Peyer's patch (tissue), 4 donors: ENCODE measurements at places on chromosomes 4 and X. TPM values are rescaled to one million over a fixed set of nuclear protein-coding genes. Genes with fewer than 3 reads are reported as not detected.

DNA sequence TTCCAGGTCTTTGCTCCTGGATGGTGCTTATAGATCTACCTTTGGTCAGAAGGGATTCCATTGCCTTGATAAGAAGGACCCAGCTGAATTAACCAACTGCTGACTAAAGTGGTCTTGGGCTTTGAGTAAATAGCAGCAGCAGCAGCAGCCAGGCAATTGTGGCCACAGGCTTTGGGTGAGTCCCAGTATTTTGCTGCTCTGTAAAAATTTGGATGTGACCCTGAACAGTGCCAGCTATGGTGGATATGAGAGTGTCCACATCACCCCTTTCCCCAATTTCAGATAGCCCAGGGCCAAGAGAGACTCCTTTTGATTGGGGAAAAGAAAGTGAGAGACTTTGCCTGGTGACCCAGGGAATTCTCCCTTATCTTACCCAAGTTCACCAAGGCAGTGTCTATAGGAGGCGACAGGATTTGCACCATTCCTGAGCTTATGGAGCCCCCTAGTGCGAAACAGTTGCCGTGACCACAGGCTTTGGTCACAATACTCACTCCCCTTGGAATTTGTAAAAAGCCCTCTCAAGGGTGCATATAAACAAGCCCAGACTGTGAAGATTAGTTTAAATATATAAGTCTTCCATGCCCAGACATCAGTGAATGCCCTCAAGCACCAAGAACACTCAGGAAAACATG is 518.0 kb downstream of the TMA16 start:
- no peaks in the 10 kb centered on the region for H3K27me3 ChIP-seq
- no peaks in the 10 kb centered on the region for H3K4me1 ChIP-seq
- H3K4me3 ChIP-seq = no peak overlapping the region
- no peak for DNase-seq

GRCh38 chr4:17188547-17189400 is 290.3 kb upstream of the LDB2 start:
- DNase-seq = no peak
- no peaks in the 10 kb centered on the region for H3K36me3 ChIP-seq
- no peak overlapping the region for H3K4me3 ChIP-seq
- no peaks in the 10 kb centered on the region for H3K4me1 ChIP-seq

DNA sequence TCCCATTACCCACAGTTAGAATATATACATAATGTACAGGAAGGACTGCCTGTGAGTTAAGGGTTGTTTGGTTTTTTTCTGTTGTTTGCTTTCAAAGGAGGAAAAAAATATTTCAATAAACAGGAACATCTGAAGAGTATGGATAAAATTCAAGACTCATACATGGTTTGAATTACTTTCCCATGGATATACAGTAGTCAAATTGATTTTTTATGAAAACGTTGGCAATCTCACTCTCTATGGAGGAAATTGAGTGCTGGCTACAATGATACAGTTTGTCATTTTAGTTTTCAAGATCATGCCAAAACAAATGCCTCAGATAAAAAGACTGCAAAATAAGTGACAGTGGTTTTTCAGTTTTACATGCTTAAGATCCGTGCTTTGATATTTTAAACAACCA is 116.6 kb downstream of the SH3RF1 start:
- H3K4me1 ChIP-seq = no peaks in the 10 kb centered on the region
- H3K4me3 ChIP-seq = no peak overlapping the region
- DNase-seq = no peak
- H3K27me3 ChIP-seq = no peaks in the 10 kb centered on the region
- H3K27ac ChIP-seq = no peak overlapping the region

GRCh38 chrX:29726811-29727210 is 488.6 kb upstream of the MAGEB2 start:
- no peak overlapping the region for H3K27ac ChIP-seq
- no peaks in the 10 kb centered on the region for H3K27me3 ChIP-seq
- H3K36me3 ChIP-seq = no peaks in the 10 kb centered on the region
- no peak overlapping the region for H3K4me3 ChIP-seq

GRCh38 chr4:176302283-176303275 is 17.2 kb upstream of the SPCS3 start:
- no peak overlapping the region for H3K27ac ChIP-seq
- DNase-seq = no peak
- no peaks in the 10 kb centered on the region for H3K27me3 ChIP-seq
- no peaks in the 10 kb centered on the region for H3K36me3 ChIP-seq
- H3K4me3 ChIP-seq = no peak overlapping the region

DNA sequence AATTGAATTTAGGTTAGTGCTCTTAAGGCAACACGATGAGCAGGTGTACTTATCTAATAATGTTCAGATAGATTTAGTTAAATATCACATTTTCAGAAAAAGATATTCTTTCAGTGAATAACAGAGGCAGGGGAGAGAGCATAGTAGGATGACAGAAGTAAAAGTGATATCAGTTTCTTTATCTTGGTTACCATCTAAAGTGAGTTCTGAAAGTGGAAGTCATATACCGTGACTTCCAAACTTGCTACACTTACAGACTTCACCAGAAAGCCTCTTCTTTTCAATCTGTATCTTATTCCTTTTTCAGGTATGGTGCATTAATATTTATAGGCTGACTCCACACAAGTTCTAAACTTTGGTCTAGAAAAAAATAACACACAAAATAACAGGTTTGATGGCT is 124.9 kb downstream of the POU4F2 start:
- DNase-seq = no peak
- H3K4me3 ChIP-seq = no peak overlapping the region
- no peak overlapping the region for H3K27ac ChIP-seq
- no peaks in the 10 kb centered on the region for H3K4me1 ChIP-seq
- no peaks in the 10 kb centered on the region for H3K27me3 ChIP-seq

- H3K27me3 ChIP-seq = no peaks in the 10 kb centered on the region
- H3K4me1 ChIP-seq = no peaks in the 10 kb centered on the region
- no peak for DNase-seq
- H3K4me3 ChIP-seq = peak overlapping the region; percentile 8
- H3K36me3 ChIP-seq = no peaks in the 10 kb centered on the region
Observed at GRCh38 chrX:72169008-72169728, 12.4 kb upstream of the PIN4 start.

DNA sequence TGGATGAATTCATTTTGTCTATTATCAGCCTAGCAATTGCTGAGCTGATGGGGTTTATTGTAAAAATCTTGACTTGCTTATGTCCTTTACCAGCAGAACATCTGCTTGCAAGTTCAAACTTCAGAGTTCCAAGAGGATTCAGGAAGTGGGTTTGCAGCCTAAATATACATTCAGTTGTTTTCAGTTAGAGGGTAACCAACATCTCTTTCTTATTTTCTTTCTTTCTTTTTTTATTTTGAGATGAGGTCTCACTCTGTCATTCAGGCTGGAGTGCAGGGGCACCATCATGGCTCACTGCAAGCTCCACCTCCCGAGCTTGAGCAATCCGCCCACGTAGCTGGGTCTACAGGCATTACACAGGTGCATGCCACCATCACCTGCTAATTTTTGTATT is 31.4 kb upstream of the FHL1 start:
- H3K36me3 ChIP-seq = no peaks in the 10 kb centered on the region
- H3K27me3 ChIP-seq = no peaks in the 10 kb centered on the region
- no peaks in the 10 kb centered on the region for H3K4me1 ChIP-seq
- H3K4me3 ChIP-seq = no peak overlapping the region

DNA sequence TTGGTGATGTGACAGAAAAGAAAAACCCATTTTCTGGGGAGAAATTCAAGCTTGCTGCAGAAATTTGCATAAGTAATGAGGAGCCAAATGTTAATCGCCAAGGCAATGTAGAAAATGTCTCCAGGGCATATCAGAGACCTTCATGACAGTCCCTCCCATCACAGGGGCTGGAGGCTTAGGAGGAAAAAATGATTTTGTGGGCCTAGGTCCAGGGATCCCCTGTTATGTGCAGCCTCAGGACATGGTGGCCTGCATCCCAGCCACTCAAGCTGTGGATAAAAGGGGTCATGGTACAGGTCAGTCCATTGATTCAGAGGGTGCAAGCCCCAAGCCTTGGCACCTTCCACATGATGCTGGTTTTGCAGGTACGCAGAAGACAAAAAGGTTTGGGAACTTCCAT is 90.7 kb downstream of the TGIF2LX start:
- H3K4me1 ChIP-seq = no peaks in the 10 kb centered on the region
- H3K27me3 ChIP-seq = no peaks in the 10 kb centered on the region
- no peak overlapping the region for H3K27ac ChIP-seq
- no peak overlapping the region for H3K4me3 ChIP-seq

GRCh38 chr4:69830560-69831269 is 29.2 kb downstream of the SULT1E1 start:
- H3K27ac ChIP-seq = no peak overlapping the region
- H3K27me3 ChIP-seq = no peaks in the 10 kb centered on the region
- no peaks in the 10 kb centered on the region for H3K36me3 ChIP-seq
- H3K4me3 ChIP-seq = no peak overlapping the region

DNA sequence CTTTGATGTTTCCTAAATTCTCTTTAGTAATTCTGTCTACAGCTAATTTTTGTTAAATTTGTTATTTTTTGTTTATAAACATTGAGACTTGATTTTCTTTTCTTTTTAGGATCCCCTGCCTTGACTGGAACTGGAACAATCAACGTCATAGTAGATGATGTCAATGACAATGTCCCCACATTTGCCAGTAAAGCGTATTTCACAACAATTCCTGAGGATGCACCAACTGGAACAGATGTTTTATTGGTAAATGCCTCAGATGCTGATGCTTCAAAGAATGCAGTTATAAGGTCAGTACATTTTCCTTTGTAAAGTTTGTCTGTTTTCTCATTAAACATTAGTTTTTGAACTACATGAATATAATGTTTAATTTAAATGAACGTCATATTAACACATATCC is 119.4 kb downstream of the FAT4 start:
- DNase-seq = no peak
- H3K36me3 ChIP-seq = no peaks in the 10 kb centered on the region
- no peak overlapping the region for H3K27ac ChIP-seq
- H3K27me3 ChIP-seq = no peaks in the 10 kb centered on the region
- H3K4me1 ChIP-seq = no peaks in the 10 kb centered on the region

- H3K27ac ChIP-seq = no peak overlapping the region
- H3K4me3 ChIP-seq = no peak overlapping the region
- no peaks in the 10 kb centered on the region for H3K36me3 ChIP-seq
Observed at GRCh38 chrX:130545796-130546195, 144.0 kb downstream of the RBMX2 start.

- no peak for DNase-seq
- H3K27me3 ChIP-seq = no peaks in the 10 kb centered on the region
- no peaks in the 10 kb centered on the region for H3K36me3 ChIP-seq
- H3K4me1 ChIP-seq = no peaks in the 10 kb centered on the region
Observed at GRCh38 chr4:5474756-5475155, 233.6 kb downstream of the EVC2 start.

GRCh38 chr4:45475548-45475947 is 648.3 kb downstream of the GABRG1 start:
- no peaks in the 10 kb centered on the region for H3K27me3 ChIP-seq
- no peak overlapping the region for H3K27ac ChIP-seq
- no peak for DNase-seq
- no peaks in the 10 kb centered on the region for H3K36me3 ChIP-seq
- no peaks in the 10 kb centered on the region for H3K4me1 ChIP-seq
- no peak overlapping the region for H3K4me3 ChIP-seq

DNA sequence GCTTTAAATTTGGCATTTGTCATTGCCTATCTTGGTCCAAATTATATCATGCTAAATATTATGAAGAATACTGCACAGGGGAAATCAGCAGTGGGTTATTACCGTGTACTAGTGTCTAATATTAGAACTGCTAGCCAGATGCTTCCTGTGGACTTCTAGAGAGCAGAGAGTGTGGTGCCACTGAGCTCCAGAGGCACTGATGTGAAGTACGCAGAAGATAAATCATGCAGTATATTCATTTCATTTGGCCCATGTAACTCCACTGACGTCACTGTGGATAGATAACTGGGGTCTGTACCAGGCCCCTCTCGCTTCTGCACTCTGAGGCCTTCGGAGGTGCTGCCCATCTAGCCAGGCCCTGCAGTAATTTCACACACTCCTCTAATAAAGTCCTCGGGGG is 80.0 kb downstream of the ALPK1 start:
- H3K4me1 ChIP-seq = no peaks in the 10 kb centered on the region
- no peak for DNase-seq
- H3K27me3 ChIP-seq = no peaks in the 10 kb centered on the region
- H3K27ac ChIP-seq = no peak overlapping the region

DNA sequence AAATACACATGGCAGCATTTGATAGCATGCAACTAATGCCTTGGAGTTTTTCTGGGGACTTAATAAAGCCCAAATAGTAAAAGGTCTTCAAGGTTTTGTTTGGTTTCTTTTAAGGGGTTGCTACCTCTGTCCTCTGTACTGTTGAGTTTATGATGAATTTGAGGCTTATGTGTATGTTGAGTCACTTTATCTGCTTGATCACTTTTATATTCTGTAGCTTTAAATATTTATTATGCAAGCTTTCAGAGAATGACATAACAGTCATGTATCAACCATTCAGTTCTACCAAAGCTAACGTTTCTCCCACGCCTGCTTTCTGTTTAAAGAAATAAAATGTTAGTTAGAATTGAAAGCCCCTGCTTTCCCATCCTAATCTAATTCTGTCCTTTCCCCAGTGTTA is 122.2 kb downstream of the NHS start:
- no peak overlapping the region for H3K27ac ChIP-seq
- no peaks in the 10 kb centered on the region for H3K4me1 ChIP-seq
- DNase-seq = no peak
- H3K27me3 ChIP-seq = no peaks in the 10 kb centered on the region
- no peaks in the 10 kb centered on the region for H3K36me3 ChIP-seq

GRCh38 chr4:104973708-104974107 is 173.0 kb upstream of the TET2 start:
- no peak for DNase-seq
- H3K36me3 ChIP-seq = no peaks in the 10 kb centered on the region
- H3K4me1 ChIP-seq = no peaks in the 10 kb centered on the region

GRCh38 chr4:7769396-7770223 is 170.1 kb downstream of the AFAP1 start:
- H3K4me3 ChIP-seq = no peak overlapping the region
- H3K4me1 ChIP-seq = no peaks in the 10 kb centered on the region
- no peak overlapping the region for H3K27ac ChIP-seq
- no peaks in the 10 kb centered on the region for H3K27me3 ChIP-seq
- peaks cover 71% of the 10 kb centered on the region for H3K36me3 ChIP-seq

- H3K27ac ChIP-seq = no peak overlapping the region
- no peak for DNase-seq
- no peaks in the 10 kb centered on the region for H3K27me3 ChIP-seq
- no peaks in the 10 kb centered on the region for H3K4me1 ChIP-seq
Observed at GRCh38 chr4:87193958-87194675, 26.3 kb downstream of the KLHL8 start.

DNA sequence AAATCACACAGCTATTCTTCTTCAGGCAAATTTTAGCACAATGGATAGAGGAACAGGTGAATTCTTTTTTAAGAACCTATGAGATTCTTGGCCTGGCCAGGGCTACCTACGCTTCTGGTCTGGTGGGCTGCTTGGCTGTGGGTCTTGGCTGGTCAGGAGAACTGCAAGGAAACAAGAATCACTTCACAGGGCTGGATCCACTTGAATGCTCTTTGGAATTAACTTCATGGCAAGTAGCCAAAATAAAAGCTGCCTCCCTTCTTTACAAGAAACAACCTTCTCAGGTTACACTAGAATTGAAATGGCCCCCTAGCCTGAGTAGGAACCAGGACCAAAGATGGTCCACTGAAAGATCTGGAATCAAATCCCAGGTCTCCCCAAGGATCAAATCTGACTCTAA is 519.1 kb downstream of the IQCM start:
- no peak overlapping the region for H3K4me3 ChIP-seq
- no peaks in the 10 kb centered on the region for H3K36me3 ChIP-seq
- H3K27me3 ChIP-seq = no peaks in the 10 kb centered on the region

Gene RGN
- total RNA-seq = not detected

Gene COX7B2
- total RNA-seq = not detected

Gene PDS5A
- total RNA-seq = 80.2 TPM

Gene FDCSP
- not detected for total RNA-seq

Gene OTC
- 70.6 TPM for total RNA-seq

Gene MCTS1
- 36.0 TPM for total RNA-seq

Gene NUP62CL
- 26.4 TPM for total RNA-seq

Gene PAGE2B
- total RNA-seq = not detected

Gene TASL
- total RNA-seq = not detected

Gene CSN3
- total RNA-seq = not detected

Gene TKTL2
- not detected for total RNA-seq

Gene ARHGAP24
- total RNA-seq = 4.7 TPM
